Renal cortical epithelial cell (primary cell): ENCODE measurements at places on chromosomes 2 and 18.

GRCh38 chr2:142723236-142723635 lies 154.2 kb upstream of the KYNU start:
- no peak for DNase-seq

- peak; percentile 49 for DNase-seq
These were observed 28.4 kb upstream of the SLC3A1 start for GRCh38 chr2:44246840-44247369.

DNA sequence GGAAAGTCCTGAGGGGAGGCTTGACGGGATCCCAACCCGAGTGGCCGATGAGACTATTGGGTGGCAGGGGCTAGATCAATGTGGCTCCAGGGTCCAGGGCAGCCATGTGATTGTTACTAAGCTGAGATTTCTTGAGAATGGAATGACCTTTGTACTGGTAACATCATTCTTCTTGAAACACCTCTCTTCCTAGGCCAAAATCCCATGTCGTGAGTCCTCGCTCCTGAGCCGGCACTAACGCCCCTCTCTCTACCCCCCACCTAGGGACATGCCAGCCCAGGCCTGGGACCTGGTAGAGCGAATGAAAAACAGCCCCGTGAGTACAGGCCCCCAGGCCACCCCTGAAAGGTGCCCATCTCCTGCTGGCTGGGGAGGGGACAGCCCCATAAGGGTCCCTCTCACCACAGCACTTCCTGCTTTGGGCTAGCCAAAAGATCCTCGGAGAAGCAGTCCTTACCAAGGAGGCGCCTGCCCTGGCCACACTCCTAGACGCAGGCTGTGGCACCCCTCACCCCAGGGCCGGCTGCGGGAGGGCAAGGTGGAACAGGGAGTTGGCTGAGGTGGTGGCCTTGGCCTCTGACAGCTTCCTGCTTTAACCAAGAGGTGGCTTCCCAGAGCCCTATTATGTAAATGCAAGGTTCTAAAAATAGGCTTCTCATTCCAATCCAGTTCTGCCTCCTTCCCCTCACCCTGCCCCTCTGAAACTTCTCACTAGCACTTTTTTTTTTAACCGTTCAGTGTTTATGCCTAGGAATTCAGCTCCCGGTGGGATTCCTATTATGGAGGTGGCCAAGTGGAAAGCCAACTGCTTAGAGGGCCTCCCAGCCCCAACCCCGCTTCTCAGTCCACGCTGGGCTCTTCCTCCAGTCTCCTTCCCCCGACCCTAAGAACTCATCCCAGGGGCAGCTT lies 126.6 kb upstream of the PPP1CB start:
- DNase-seq, result peak; percentile 90

DNA sequence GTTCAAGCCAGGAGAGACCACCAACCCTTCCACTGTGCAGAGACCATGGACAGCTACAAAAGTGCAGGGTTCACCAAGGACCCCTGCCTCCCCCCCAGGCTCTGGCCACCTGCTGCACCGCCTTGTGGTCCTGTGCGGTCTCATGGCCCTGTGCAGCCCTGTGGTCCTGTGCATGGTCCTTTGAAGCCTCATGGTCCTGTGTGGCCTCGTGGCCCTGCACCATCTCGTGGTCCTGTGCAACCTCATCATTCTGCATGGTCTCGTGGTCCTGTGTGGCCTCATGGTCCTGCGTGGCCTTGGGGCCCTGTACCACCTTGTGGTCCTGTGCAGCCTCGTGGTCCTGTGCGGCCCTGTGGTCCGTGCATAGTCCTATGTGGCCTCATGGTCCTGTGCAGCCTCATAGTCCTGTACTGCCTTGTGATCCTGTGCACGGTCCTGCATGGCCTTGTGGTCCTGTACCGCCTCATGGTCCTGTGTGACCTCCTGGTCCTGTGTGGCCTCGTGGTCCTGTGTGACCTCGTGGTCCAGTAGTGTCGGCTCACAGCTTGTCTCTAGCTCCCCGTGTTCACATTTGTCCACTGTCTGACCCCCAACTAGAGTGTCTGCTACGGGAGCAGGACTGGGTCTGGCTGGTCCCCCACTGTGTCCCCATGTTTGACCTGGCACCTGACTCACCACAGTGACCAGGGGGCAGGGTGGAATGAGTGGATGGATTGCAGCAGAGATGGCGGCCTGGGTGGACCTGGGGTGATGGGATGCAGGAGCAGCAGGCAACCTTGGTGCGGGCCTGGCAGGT lies 20.0 kb upstream of the OTOS start:
- no peak for DNase-seq

- peak; percentile 44 for DNase-seq
These were observed 194.9 kb upstream of the KYNU start for GRCh38 chr2:142682528-142682927.

DNA sequence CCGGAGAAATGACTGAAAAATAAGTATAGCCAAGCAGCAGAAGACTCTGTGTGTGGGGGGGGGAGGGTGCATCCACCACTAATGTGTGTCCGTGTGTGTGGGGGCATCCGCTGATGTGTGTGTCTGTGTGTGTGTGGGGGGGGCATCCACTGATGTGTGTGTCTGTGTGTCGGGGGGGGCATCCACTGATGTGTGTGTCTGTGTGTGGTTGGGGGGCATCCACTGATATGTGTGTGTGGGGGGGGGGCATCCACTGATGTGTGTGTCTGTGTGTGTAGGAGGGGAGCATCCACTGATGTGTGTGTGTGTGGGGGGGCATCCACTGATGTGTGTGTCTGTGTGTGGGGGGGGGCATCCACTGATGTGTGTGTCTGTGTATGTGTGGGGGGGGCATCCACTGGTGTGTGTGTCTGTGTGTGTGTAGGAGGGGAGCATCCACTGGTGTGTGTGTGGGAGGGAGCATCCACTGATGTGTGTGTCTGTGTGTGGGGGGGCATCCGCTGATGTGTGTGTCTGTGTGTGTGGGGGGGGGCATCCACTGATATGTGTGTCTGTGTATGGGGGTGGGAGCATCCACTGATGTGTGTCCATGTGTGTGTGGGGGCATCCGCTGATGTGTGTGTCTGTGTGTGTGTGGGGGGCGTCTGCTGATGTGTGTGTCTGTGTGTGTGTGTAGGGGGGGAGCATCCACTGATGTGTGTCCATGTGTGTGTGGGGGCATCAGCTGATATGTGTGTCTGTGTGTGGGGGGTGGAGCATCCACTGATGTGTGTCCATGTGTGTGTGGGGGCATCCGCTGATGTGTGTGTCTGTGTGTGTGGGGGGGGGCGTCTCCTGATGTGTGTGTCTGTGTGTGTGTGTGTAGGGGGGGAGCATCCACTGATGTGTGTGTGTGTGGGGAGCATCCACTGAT lies 125.0 kb downstream of the NFATC1 start:
- no peak for DNase-seq

DNA sequence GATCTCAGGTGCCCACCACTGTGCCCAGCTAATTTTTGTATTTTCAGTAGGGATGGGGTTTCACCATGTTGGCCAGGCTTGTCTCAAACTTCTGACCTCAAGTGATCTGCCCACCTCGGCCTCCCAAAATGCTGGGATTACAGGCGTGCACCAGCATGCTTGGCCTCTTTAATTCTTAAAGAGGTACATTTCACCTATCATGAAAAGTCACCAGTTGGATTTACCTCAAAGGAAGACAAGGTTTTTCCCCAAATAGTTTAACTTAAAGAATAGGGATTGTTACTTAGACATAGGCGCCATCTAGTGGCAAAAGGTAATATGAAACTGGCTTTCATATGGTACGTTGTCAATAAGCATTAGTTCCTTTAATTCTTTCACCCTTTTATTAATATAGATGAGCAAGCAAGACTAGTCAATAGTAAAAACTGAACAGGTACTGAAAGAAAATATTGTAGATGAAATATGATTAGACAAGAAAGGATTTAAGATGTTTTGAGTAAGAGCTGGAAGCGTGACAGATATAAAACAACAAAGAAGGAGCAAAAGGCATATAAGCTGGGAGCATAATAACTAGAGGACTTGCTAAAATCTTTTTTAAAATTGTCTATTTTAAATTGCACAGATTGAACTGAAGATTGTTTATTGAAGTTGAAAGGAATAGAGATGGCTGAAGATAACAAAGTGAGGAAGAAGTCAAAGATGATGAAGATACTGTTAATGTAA lies 35.0 kb upstream of the PSMD14 start:
- DNase-seq, result peak; percentile 65

DNA sequence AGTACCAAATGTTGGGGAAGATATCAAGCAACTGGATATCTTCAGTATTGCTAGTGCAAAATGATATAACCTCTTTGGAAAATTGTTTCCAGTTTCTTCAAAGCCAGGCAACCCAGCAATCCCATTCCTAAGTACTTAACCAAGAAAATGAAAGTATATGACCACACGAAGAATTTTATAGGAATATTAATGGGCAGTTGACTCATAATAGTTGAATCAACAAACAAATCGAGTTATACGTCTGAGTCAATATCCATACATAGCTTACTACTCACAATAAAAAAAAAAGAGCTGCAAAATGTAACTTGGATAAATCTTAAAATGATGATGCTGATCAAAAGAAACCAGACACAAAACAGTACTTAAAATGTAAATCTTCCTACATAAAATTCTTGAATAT lies 810.4 kb downstream of the METTL4 start:
- no peak for DNase-seq

DNA sequence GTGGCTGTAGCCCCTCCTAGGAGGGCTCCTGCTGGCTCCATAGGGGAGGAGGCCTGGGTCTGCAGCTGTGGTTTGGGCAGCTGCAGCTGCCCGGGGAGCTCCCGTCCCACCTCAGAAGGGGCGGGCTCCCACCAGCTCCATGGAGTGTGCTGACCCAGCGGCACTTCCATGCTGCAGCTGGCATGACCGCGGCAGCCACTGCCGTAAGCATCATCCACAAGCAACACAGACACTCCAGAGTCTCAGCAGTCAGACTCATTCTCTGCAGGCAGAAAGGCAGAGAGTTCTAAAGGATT lies 660.1 kb upstream of the RAB6C start:
- no peak for DNase-seq

- no peak for DNase-seq
These were observed 5.9 kb downstream of the OTOF start for GRCh38 chr2:26471766-26472706.

- no peak for DNase-seq
These were observed 72.8 kb downstream of the UPP2 start for GRCh38 chr2:158174495-158174894.

- peak; percentile 34 for DNase-seq
These were observed at the start of gene MBD5 for GRCh38 chr2:148021059-148021861. Gene MBD5, plus strand, starts transcription at chr2:148021091.

GRCh38 chr2:108634011-108634410 lies 85.3 kb upstream of the RANBP2 start:
- DNase-seq, result no peak

GRCh38 chr2:222774941-222775340 lies 85.9 kb upstream of the ACSL3 start:
- peak; percentile 76 for DNase-seq

DNA sequence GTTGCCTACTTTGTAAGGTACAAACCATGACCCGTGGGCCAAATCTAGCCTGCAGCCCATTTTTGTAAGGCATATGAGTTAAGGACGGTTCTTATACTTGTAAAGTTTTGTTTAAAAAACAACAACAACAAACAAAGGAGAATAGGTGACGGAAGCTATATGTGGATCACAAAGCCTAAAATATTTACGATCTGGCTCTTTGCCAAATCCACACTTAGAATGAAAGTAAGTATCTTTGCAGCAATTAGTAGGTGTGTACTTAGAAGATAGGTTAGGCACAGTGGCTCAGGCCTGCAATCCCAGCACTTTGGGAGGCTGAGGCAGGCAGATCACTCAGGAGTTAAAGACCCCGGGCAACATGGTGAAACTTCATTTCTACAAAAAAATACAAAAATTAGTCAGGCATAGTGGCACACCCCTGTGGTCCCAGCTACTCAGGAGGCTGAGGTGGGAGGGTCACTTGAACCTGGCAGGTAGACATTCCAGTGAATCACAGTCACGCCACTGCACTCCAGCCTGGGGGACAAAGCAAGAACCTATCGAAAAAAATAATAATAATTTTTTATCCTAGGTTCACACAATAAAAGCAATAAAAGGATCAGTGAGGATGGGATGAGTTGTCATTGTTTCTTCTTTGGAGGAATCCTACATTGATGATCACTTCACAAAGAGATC lies 57.8 kb upstream of the CTAGE1 start:
- no peak for DNase-seq

GRCh38 chr2:67456428-67456827 lies 59.3 kb downstream of the ETAA1 start:
- no peak for DNase-seq

DNA sequence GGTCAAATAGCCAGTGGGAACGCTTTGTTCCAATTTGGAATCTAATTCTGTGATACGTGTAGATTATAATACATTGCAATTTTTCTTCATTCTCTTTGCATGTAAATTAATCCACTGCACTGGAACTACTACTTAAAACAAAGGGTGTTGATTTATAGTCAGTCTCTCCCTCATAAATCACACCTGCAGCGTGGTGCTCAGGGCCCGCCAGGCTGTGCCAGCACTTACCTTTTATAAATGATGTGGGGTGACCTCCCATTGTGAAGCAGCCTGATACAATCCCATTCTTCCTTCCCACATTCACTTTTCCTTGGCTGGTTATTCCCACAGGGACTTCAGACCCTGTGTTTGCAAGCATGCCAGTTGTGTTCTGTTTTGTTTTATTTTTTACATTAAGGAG lies 302.3 kb upstream of the ID2 start:
- no peak for DNase-seq

- no peak for DNase-seq
These were observed 21.3 kb downstream of the MALT1 start for GRCh38 chr18:58692422-58693185.

GRCh38 chr18:3611313-3612090 lies 161.5 kb downstream of the TGIF1 start:
- no peak for DNase-seq

DNA sequence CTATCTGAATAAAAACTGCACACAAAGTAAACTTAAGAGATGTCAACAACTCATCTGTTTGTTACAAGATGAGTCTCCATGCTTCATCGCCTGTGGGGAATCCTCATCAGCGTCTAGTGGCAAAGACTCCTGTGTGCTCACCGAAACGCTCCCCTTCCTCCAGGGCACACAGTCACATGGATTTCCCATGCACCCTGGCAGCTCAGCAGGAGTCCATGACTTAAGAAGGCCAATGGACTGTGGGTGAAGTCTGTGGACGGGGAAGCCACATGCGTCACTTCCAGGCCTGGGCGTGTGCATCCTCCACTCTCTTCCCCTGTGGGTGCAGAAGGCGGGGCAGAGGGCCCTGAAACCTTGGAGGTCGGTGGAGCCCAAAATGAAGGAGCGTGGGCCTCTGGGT lies 41.1 kb downstream of the ID2 start:
- peak; percentile 48 for DNase-seq

DNA sequence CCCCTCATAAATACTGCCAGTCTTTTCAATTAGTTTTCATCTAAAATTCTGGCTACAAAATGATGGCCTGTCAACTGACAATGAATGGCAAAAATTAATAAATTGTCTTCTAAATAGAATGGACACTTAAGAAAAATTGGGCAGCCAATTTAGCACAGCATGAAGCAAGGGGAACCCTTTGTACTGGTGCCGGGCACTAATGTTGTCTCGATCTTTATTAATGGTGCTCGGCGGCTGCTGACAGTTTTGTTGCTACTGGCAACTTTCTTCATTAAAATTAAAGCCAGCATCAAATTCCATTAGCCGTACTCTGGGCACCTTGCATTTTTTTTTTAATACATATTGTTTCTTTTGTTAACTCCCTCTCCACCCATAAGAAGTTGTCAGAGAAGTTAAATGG lies 309.3 kb downstream of the GBX2 start:
- no peak for DNase-seq
